ENCODE measurements at places on chromosomes 12 and 14. TPM values are rescaled to one million over a fixed set of nuclear protein-coding genes. Genes with fewer than 3 reads are reported as not detected.

- H3K4me1 ChIP-seq: no peaks in the 10 kb centered on the region
- H3K36me3 ChIP-seq: no peaks in the 10 kb centered on the region
- H3K4me3 ChIP-seq: no peak overlapping the region
- peaks cover 21% of the 10 kb centered on the region for H3K27me3 ChIP-seq
Measured at GRCh38 chr12:105083551-105084105, 630 bp downstream of the ALDH1L2 start.

The ACACB gene
- 12.3 TPM for polyA plus RNA-seq

The RPL10L gene
- polyA plus RNA-seq: not detected

The AKAP5 gene
- polyA plus RNA-seq: 6.9 TPM

The CCDC175 gene
- polyA plus RNA-seq: 2.8 TPM

- no peak overlapping the region for H3K4me3 ChIP-seq
- H3K4me1 ChIP-seq: peaks cover 9% of the 10 kb centered on the region
- H3K36me3 ChIP-seq: no peaks in the 10 kb centered on the region
- H3K27me3 ChIP-seq: no peaks in the 10 kb centered on the region
Measured at GRCh38 chr14:105053421-105053820, 11.8 kb downstream of the GPR132 start.

GRCh38 chr14:23062002-23062401, 4.7 kb upstream of the CDH24 start:
- H3K27ac ChIP-seq: no peak overlapping the region
- no peak overlapping the region for H3K4me3 ChIP-seq
- no peaks in the 10 kb centered on the region for H3K27me3 ChIP-seq
- no peak for DNase-seq
- no peaks in the 10 kb centered on the region for H3K4me1 ChIP-seq

GRCh38 chr12:102569803-102570202, 89.4 kb upstream of the IGF1 start:
- no peak for DNase-seq
- no peak overlapping the region for H3K27ac ChIP-seq
- no peak overlapping the region for H3K4me3 ChIP-seq
- H3K36me3 ChIP-seq: no peaks in the 10 kb centered on the region

DNA sequence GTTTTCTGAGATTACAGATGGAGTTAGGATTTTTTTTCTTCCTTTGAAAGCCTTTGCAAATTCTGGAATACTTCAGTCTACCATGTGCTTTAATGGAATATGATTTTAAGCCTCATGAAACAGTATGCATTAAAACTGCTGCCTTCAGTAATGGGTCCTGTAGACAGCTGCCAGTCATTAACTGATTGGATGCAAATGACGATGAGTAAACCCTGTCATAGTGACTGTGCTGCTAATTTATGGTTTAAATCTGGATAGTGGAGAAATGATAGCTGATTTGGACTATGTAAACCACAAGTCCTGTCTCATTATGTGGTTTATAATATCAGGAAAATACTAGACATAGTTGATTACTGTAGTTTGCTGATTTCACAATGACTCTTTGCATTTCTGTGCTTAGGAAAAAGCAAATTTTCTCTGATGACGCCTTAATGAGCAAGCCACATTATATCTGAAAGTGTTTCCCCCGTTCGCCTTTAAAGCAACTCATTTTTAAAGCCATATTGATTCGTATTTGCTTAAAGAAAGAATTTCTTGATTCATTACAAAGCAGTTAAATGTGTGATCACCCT, 217.6 kb downstream of the TMTC2 start:
- no peaks in the 10 kb centered on the region for H3K27me3 ChIP-seq
- no peak for DNase-seq
- H3K27ac ChIP-seq: no peak overlapping the region
- no peak overlapping the region for H3K4me3 ChIP-seq

All from small intestine (tissue), 16 donors.